ENCODE measurements at places on chromosomes 13 and 19.

DNA sequence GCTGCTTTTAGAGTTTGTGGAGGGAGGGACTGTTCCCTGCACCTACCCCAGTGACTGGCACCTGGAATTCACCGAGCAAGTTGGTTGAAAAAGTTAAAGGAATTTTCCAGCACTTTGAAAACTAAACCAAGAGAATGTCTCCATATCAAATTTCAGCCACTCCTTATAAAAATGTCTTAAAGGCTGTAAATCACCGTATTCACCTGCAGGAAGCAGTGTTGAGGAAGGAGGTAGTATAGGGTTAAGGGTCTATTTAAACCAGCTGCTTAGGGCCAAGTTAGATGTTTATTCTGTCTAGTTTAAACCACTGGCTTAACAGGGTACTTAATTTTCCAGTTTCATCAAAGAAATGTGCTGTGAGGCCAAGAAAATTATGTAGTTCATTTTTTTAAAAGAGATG lies 3.8 kb upstream of the RAB20 start:
- DNase-seq: no peak

DNA sequence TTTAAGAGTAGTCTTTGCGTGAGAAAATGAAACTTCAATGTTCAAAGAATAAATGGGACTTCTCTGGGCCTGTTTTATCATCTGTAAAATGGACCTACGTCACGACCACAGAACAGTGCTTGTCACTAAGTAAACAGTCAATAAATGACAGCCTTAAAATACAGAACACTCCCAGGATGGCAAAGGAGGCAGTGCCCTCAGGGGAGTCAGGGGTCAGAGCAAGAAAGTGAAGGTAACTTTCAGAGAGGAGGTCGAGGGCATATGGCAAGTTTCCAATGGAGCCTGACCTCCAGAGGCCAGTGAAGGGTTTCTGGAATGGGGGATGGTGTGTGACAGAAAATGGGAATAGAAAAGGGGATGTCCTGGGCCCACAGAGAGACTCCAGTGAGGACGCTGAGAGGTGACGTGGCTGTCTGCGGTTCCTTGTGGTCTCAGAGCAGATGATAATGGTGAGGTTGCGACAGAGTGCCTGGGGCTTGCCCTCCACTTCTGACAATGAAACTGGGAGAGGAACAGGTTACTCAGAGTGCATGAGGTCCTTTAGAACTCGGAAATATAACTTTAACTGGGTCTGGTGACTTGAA lies 91.8 kb downstream of the UBL3 start:
- no peak for DNase-seq

- no peak for DNase-seq
These were observed 12.1 kb upstream of the FKRP start for GRCh38 chr19:46733690-46734292.

DNA sequence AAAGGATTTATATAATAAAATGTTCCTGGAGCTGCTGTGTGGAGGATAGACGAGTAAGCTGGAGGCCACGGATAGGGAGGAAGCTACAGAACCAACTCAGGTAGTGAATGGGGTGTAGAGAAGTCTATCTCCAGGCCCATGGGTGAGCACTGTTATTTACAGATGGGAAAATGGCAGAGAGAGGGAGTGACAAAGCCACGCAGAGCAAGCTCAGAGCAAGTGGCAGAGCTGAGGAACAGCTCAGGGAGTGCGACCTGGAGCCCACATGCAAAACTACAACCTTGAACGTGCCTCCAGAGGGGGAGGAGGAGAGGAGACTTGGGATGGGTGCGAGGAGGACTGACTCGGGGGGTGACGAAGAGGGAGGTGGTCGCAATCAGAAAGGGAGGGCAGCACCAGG lies 13.4 kb upstream of the RSPH6A start:
- no peak for DNase-seq

DNA sequence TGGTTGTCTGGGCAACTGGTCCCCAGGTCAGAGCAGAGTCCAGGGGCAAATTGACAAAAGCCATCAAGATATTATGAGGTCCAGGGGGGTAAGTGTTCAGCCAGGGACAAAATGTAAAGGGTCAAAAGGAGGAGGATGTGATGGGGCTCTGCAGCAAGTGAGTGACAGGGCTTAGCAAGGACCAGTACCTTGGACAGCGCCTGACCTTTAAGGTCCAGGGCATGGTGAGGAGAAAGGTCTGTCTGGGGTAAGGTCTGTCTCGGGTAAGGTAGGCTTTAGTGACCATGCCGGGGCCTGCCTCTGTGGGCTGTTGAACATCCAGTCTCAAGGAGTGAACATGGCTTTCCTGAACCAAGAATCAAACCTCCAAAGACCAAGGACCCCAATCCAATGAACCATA lies 6.3 kb upstream of the ZNF358 start:
- DNase-seq: no peak

GRCh38 chr19:10907925-10908324 lies 20.5 kb downstream of the YIPF2 start:
- no peak for DNase-seq

DNA sequence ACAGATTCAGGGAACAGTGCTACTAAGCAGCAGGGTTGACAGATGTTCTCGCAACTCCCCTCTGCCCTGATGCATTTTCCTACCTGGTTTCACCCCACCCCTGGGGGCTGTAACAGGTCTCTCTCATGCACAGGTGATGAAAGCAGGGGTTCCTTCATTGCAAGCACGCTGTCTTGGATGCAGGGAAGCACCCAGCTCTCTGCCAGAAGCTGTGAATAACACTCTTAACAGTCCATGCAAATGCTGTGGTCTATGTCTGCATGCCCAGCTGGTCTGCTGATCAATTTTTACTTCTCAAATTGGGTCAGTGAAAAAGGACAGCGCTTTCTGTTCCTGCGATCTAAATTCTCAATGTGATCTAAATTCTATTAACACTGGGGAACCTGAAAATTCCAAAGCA lies 246.3 kb upstream of the TSHZ3 start:
- no peak for DNase-seq

GRCh38 chr13:24511019-24511815 lies 1.4 kb downstream of the PARP4 start:
- DNase-seq: peak; percentile 91

GRCh38 chr19:39833464-39834286 lies at the start of gene DYRK1B:
Gene DYRK1B (minus strand): TSS chr19:39834162. CDS start chr19:39831867, 2,295 bp downstream.
- peak; percentile 96 for DNase-seq

DNA sequence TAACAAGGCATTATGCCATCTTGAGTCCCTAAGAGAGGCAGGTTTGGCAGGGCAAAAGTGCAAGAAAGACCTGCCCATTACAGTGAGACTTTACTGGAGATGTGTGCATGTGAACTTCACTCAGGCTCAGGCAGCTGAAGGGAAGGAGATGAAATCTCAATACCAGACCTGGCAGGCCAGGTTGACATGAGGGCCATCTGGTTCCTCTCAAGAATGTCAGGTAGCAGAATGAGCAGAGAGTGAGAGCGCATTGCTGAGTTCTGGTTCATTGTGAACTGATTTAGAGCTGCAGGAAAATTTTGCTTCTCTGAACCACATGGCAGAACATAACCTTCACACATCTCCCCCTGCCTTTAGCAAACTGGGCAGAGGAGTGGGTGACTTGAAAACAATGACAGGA lies 406.3 kb downstream of the GPC5 start:
- DNase-seq: no peak

DNA sequence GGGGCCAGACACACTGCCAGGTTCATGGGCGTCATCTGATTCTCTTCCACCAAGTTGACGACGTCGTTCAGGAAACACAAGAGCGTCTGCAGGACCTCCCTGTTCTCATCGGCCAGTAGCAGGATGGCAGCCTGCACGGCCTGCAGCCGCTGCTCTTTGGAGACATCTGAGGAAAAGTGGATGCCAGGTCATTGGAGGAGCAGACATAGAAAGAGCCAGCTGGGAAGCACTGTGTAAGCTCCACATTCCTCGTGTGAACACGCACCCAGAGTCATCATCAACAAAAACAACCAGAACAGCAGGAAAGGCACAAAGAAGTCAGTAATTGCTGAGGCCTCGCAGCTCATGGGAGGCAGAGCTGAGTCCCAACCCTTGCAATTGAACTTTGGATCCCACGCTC lies 96.5 kb downstream of the KL start:
- peak; percentile 20 for DNase-seq
